ENCODE measurements at places on chromosomes 4 and X.

GRCh38 chrX:139126493-139126892, 404.0 kb upstream of the F9 start:
- DNase-seq = no peak

- no peak for DNase-seq
Observed at GRCh38 chrX:37652589-37653231, 32.9 kb upstream of the XK start.

- DNase-seq = no peak
Observed at GRCh38 chrX:100658941-100659381, 15.0 kb downstream of the SRPX2 start.

GRCh38 chrX:46722742-46723568, 36.0 kb downstream of the SLC9A7 start:
- DNase-seq = no peak

- no peak for DNase-seq
Observed at GRCh38 chr4:163440040-163440439, 33.5 kb downstream of the TKTL2 start.

DNA sequence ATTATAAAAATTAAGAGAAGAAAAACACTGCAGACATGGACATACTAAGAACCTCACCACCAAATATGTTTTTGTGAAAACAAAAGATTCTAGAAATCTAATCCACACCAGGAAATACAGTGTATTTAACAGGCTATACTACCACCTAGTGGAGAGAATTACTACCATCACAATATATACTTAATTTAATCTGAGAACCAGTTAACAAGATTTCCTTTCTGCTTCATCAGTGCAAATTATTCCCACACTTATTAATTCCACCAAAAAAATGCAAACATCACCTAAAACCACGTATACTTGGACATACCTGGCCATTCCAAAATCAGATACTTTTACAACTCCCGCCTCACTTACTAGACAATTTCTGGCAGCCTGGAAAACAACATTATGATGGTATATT, 7.0 kb upstream of the TXK start:
- no peak for DNase-seq

- DNase-seq = no peak
Observed at GRCh38 chr4:117357437-117357836, 272.1 kb upstream of the TRAM1L1 start.

Measured in stimulated activated CD4-positive, alpha-beta T cell treated with anti-CD3 and anti-CD28 coated beads, TNF-alpha, amount 100 ng/mL, for 24 hours (primary cell).